Non-pigmented ciliary epithelial cell (primary cell): ENCODE measurements at places on chromosomes 11 and 22.
A peak's percentile ranks its signal among the peaks of the same experiment; 100 is the strongest.

DNA sequence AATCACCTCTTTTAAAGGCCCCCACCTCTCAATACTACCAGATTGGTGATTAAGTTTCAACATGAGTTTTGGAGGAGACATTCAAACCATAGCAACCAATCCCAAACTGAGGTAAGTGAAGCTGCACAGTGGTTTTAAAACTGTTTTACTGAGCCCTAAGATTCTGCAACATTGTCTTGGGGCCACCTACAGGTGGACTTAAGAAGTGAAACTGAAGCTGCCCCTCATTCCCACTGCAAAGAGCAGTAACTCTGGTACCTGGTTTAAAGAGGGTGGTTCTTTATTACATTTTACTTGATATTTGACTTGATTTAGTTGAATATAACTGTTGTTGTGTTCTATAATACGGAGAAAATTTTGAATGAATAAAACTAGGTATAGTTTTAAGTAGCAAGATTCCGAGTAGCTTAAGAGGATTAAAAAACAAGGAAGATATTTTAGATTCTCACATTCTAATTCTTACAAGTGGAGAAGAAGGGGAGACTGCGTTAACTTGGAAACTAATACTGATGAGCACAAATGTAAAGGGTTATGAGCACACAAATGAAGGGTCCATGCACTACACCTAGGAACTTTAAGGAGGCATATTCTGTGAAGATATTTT lies 26.7 kb downstream of the SYT9 start:
- DNase-seq: peak; percentile 9

- DNase-seq: no peak
Observed at GRCh38 chr22:44765571-44766285, 13.4 kb downstream of the ARHGAP8 start.

GRCh38 chr22:46052801-46053562 lies 76.0 kb upstream of the WNT7B start:
- no peak for DNase-seq

DNA sequence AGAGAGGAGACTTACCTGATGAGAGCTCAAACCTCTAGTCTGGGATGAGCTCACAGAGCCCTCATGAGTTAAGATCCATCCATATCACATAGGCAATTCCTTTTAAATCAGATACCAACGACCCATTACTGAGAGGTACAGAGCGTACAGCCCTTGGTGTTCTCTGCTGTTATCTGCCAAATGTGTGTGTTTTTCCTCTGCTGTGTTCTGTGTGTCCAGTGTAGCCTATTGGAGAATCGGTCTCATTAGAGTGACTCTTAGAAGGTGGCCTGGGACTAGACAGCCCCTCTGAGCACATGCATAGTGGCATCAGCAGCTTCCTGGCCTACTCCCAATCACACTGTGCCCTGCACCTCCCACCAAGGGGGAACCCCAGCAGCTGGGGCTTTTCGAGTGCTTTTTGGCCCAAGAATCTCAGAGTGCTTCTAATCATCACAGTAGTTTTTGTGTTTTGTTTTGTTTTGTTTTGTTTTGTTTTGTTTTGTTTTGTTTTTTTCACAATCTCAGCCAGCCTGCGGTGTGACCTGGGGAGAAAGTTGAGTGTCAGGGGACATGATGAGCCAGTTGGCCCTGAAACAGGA lies 25.4 kb downstream of the TP53AIP1 start:
- no peak for DNase-seq

DNA sequence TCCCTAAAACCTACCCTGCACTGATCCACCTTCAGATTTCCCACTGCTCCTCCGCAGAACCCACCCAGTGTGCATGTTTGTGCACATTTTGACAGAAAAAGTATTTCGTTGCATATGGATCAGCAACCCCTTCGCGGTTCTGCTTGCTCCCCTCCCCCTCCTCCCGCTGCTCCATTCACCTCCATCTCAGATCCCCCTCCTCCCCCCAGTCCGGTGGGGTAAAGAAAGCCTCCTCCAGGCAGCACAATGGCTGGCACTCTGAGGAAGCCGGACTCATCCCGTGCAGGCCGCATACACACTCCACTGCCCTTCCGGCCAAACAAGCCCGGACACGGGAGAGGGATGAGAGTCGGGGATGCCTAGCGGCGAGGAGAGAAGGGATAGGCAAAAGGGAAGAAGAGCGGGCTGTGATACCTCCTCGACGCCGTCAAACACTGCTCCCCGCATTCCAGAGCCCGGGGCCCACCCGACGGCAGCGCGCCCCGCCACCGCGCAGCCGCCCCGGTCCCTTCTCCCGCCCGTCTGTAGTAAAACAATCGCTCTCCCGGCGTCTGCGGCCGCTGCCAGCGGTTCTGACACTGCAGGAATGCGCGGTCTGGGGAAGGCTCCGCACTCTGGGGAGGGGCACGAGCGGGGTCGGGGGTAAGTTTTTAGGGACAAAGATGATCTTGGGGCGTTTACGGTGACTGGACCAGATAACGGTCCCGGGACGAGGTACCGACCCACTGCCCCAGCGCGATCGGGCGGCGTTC lies 915 bp downstream of the FEZ1 start:
- no peak for DNase-seq

- peak; percentile 58 for DNase-seq
Observed at GRCh38 chr22:37752189-37753087, 55.3 kb upstream of the GCAT start.

DNA sequence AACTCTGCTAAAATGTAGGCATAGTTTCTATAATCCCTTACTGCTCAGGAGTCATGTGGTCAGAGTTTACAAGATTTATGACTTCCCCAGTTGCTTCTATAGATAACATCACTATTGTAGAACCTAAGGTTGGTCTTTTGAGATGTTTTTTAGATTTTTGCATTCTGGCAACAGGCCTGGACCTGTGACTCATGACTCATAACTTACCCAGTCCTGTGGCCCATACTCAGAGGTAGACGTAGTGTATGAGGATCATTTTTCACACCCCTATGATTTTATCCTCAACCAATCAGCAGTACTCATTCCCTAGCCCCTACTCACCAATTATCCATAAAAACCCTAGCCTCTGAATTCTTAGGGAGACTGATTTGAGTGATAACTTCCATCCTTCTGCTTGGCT lies 384.4 kb upstream of the DDI1 start:
- no peak for DNase-seq

DNA sequence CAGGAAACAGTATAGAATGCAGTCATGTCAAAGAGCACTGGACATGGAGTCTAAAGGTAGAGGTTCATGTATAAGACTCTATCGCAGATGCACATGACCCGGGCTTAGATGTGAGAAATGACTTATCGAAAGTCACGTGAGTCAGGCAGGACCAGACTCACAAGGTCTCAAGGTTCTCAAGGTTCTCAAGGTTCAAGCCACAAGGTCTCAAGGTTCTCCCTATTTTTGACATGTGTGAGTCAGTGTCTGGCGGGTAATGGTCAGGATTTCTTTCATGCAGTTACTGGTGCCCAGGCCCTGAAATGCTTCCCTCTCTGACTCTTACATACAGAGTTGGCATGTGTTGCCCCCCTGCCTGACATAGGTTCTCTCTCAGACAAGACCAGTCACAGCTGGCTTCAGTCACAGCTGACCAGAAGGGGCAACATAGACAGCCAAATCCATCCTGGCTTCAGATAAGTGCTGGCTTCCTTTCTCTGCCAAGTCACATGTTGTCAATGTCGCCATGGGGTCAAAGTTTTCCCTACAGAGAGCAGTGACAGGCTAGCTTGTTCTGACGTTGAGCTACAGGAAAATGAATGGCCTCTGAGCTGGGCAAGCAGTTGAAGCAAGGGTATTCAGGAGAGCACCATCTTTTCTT lies 10.1 kb downstream of the CSRP3 start:
- DNase-seq: no peak

DNA sequence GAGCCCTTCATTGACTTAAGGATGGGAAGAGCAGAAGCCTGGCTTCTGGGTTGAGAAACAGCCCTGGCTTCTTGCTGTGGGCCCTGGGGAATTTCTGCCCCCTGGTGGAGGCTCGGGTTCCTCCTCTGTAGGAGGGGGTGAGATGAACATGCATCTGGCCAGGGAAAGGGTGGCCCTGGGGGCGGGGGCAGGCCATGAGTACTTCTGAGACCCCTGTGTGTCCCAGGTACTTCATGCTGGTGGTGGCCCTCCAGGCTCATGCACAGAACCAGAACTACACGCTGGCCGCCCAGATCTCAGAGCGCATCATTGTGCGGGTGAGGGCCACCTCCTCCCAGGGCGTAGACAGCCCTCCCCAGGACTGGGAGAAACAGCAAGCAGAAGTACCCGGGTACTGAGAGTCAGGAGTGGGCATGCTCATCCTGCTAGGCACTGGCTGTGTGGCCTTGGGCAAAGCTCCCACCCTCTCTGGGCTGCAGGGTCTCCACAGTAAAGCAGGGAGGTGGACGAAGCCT lies 15.8 kb downstream of the TMEM258 start:
- peak; percentile 27 for DNase-seq

- DNase-seq: no peak
Observed at GRCh38 chr22:50176850-50177536, 6.5 kb downstream of the PANX2 start.

GRCh38 chr11:75198278-75198973 lies 42.1 kb upstream of the TPBGL start:
- no peak for DNase-seq

GRCh38 chr22:38724926-38725571 lies 19.3 kb downstream of the GTPBP1 start:
- DNase-seq: no peak

DNA sequence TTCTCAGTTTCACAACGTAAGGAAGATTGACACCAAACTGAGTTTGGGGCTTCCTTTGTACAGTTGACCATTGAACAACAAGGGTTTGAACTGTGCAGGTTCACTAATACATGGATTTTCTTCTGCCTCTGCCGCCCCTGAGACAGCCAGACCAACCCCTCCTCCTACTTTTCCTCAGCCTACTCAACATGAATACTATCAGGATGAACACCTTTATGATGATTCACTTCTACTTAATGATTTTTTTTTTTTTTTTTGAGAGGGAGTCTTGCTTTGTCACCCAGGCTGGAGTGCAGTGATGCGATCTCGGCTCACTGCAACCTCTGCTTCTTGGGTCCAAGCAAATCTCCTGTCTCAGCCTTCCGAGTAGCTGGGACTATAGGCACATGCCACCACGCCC lies 14.6 kb downstream of the RBM4 start:
- DNase-seq: no peak

DNA sequence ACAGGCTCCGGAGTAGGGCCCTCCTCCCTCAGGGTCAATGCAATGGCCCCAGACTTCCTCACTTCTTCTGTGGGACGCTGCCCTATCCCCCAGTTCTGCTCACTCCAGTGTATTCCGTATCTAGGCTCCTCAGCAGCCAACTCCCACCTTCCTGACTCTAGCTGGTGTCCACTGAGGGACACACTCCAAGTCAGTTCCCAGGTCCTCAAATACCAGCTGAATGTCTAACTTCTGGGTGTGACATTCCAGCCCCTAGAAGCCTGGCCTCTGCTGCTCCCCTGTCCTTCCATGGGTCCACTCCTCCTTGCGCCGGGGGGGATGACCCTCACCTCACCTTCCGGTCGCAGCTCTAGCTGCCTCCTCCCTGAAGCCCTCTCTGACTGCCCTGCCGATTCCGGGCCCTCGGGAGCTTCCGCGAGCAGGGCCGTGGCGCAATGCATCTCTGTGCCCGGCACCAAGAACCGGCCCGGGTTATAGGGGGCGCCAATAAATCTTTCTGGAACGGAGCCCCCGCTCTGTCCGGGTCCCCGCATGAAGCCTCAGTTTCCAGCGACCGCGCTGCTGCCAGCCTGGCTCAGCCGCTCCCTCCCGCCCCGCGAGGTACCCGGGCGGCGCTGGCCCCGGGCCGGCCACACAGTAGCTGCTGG lies 15.4 kb downstream of the BAD start:
- no peak for DNase-seq

GRCh38 chr11:122726028-122726427 lies 70.5 kb downstream of the UBASH3B start:
- DNase-seq: no peak

DNA sequence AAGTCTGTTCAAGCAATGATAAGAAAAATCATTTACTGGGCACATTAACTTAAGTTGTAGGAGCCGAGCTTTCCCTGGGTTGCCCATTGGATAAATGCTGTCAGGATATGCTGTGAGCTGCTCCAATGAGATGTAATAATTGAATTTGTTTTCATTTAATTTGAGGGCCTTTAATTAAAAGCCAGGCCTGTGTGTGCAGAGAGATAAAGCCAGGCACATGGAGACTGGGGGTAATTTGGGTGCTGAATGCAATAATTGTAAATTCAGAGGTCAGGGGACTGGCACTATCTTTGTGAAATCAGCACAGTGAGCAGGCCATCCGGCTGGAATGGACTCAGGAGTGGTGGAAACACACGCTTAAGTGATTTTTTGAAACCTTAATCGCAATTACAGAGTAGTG lies 125.8 kb downstream of the OPCML start:
- DNase-seq: no peak

- DNase-seq: no peak
Observed at GRCh38 chr11:119112314-119113020, 5.3 kb downstream of the C2CD2L start.

GRCh38 chr11:74371269-74372052 lies 26.8 kb downstream of the PGM2L1 start:
- peak; percentile 74 for DNase-seq

- no peak for DNase-seq
Observed at GRCh38 chr11:92888696-92889095, 80.8 kb upstream of the MTNR1B start.

DNA sequence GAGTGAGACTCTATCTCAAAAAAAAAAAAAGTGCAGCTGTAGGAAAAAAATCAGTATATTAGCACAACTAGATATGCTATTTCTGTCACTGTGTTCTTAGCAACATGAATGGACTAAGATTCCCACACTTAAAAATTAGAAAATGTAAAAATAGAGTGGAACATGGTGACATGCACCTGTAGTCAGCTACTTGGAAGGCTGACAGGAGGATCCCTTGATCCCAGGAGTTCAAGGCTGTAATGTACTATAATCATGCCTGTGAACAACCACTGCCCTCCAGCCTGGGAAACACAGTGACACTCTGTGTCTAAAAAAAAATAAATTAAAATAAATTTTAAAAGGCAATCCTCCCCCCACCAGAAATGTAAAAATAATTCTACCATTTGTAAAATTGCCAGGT lies 29.8 kb downstream of the PICALM start:
- no peak for DNase-seq

- no peak for DNase-seq
Observed at GRCh38 chr11:110909336-110909735, 197.1 kb upstream of the ARHGAP20 start.

GRCh38 chr11:114447892-114448291 lies 8.6 kb downstream of the REXO2 start:
- DNase-seq: no peak

DNA sequence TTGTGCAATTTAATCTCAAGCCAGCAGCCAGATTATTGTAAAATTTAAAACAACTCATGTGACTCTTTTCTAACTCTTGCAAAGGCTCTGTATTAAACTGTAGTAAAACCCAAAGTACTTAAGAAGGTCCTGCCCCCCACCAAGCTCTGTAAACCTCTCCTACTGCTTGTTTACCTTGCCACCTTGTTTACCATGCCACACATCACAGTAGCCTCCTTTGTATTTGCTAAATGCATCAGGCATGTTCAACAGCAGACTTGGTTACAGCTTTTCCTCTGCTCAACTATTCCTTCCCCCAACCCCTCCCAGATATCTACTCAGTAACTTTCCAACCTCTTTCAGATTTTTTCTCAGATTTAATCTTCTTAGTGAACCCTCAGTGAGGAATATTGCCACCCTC lies 861.6 kb downstream of the METTL15 start:
- DNase-seq: no peak

- DNase-seq: no peak
Observed at GRCh38 chr22:39092111-39092862, 4.8 kb upstream of the APOBEC3H start.

- DNase-seq: no peak
Observed at GRCh38 chr11:126263489-126263888, 5.2 kb downstream of the SRPRA start.

GRCh38 chr11:127042445-127042844 lies 41.9 kb upstream of the KIRREL3 start:
- no peak for DNase-seq
